ENCODE measurements at places on chromosomes 16 and 17. TPM values are rescaled to one million over a fixed set of nuclear protein-coding genes. Genes with fewer than 3 reads are reported as not detected.
A peak's percentile ranks its signal among the peaks of the same experiment; 100 is the strongest.

DNA sequence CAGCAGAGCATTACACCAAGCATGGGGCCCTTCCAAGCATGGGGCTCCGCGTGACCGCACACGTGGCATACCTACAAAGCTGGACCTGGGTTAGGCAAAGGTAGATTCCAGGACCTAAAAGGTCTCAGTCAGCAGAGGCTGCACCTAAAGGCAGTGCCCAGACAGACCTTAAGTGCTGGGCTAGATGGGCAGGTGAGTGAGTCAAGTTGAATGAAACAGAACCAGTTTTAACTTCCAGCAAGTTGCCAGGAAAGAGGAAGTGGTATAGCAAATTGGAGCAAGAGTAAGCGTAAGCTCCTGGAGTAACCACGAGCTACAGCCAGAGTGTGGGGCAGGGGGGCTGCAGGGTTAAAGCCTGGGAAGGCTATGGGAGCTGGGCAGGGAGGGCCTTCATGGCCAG, 49.5 kb downstream of the SRCIN1 start:
- no peak for DNase-seq

Gene ABCC11
- total RNA-seq, result not detected

Gene MT4
- not detected for total RNA-seq

GRCh38 chr17:76104140-76104895, 731 bp upstream of the EXOC7 start:
- DNase-seq, result no peak

DNA sequence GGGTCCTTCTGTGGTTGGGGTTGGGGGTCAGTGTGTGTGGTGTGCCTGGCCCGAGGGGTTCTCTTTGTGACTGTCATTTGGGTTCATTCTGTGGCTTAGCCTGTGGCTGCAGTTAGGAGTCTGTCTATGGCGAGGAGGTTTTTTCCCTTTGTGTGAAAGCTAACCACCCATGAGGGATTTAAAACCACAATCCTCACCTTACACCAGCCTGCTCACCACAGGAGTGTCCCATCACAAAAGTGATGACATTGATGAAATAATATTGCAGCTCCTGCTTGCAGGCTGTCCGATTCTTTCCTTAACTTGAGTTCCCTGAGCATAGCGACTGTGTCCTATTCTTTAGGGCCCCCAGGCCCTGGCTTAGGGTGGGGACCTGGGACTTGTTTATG, 113.6 kb downstream of the RAP1GAP2 start:
- no peak for DNase-seq

- no peak for DNase-seq
Observed at GRCh38 chr17:72338847-72339790, 218.3 kb downstream of the SOX9 start.

GRCh38 chr17:77451245-77451893, 310.6 kb downstream of the SEC14L1 start:
- peak; percentile 84 for DNase-seq

DNA sequence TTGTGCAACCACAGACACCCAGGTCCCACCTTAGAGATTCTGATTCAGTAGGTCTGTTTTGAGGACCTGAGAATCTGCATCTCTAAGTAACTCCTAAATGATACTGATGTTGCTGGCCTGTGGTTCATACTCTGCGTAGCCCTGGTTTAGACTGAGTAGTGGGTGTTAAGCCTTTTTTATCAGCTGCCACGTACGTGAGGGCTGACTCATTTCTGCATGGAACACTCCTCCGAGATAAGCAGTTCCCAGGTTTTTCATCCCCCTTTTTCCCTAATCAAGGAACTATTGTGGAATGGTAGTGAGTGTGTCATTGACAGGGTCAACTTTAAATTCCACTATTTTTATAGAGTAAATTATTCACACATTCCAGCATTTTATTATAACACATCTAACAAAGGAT, 26.1 kb downstream of the CDRT4 start:
- DNase-seq, result no peak

GRCh38 chr17:79836972-79837887, 2.0 kb downstream of the CBX4 start:
- peak; percentile 97 for DNase-seq

DNA sequence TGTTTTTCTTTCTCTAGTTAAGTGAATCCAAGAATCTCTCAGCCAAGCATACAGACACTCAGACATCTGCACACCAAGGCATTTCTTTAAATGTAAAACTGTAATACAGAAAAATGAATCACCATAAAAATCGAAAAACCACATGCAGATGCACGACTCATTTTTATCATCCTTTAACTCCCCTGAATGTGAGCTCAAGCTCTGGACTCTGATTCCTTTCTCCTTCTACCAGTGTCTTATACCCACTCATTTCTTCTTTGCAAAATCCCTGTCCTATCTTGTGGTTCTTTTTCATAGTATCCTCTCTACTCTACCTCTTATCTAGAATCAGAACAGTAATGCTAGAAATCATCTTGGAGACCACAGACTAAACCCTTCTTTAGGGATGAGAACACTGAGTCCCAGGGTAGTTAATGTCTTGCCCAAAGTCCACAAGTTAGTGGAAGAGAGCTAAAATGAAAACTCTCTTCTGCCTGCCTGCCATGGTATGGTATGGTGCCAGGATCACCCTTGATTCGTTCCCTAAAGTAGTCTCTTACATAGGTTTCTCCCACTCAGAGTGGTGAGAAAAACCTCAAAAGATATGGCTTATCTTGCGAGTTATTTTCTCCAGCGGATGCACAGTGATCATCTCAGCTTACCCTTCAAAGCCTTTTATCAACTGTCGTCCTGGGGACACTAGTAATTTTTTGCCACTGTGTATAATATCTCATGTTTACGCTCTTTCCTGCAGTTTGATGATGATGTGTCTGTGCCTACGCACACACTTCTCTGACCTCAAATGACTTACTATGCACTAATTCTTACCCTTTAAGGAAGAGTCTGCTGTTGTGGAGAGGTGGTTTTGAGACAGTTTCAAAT, 30.2 kb downstream of the BRD7 start:
- no peak for DNase-seq

Gene KRTAP1-1
- not detected for total RNA-seq

DNA sequence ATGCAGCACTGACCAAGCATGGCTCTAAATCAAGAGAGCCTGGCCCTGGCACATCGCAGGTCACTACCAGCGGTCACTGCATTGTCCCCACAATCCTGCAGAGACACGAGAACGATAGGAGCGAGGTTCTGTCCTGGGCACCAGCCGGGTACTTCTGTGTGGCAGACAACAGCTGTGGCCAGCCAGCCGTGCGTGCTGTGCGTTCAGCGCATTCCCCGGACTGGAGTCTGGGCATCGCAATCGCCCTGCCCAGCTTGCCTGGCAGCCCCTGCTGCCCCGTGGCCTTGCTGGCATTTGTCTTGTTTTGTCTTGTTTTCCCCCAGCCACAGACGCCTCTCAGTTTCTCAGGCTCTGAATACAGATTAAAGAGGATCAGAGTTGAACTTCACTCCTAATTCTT, 33.9 kb downstream of the COTL1 start:
- no peak for DNase-seq

- DNase-seq, result no peak
Observed at GRCh38 chr17:8622191-8622590, 8.3 kb downstream of the MYH10 start.

Gene SMPD3
- total RNA-seq, result 0.51 TPM

DNA sequence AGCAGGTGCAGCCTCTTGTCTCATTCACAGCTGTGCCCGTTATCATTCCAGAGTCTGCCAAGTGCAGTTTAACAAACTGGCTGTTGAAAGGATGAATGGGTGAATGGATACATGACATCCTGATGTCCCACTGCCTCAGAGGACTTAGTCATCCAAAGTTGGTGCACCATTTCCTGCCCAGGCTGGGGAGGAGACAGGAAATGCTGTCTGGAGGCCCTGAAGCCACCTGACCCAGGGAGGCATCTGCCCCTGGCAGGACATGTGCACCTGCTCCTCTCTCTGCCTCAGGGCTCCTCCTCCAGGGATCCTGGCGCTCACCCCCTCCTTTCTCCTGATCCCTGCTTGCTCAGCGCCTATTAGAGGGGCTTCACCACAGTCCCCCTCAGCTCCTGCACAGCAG, 1.8 kb upstream of the CD300C start:
- peak; percentile 22 for DNase-seq

GRCh38 chr16:54093281-54093680, 193.3 kb downstream of the IRX3 start:
- DNase-seq, result no peak

DNA sequence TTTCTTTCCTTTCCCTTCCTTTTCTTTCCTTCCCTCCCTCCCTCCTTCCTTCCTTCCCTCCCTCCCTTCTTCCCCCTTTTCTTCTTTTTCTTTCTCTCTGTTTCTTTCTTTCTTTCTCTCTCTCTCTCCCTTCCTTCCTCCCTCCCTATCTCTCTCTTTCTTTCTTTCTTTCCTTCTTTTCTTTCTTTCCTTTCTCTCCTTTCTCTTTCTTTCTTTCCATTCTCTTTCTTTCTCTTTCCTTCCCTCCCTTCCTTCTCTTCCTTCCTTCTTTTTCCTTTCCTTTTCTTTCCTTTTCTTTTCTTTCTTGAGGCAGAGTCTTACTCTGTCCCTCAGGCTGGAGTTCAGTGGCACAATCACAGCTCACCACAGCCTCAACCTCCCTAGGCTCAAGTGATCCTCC, 31.0 kb downstream of the DEXI start:
- no peak for DNase-seq

- DNase-seq, result no peak
Observed at GRCh38 chr16:11163761-11164261, 92.2 kb downstream of the SOCS1 start.

DNA sequence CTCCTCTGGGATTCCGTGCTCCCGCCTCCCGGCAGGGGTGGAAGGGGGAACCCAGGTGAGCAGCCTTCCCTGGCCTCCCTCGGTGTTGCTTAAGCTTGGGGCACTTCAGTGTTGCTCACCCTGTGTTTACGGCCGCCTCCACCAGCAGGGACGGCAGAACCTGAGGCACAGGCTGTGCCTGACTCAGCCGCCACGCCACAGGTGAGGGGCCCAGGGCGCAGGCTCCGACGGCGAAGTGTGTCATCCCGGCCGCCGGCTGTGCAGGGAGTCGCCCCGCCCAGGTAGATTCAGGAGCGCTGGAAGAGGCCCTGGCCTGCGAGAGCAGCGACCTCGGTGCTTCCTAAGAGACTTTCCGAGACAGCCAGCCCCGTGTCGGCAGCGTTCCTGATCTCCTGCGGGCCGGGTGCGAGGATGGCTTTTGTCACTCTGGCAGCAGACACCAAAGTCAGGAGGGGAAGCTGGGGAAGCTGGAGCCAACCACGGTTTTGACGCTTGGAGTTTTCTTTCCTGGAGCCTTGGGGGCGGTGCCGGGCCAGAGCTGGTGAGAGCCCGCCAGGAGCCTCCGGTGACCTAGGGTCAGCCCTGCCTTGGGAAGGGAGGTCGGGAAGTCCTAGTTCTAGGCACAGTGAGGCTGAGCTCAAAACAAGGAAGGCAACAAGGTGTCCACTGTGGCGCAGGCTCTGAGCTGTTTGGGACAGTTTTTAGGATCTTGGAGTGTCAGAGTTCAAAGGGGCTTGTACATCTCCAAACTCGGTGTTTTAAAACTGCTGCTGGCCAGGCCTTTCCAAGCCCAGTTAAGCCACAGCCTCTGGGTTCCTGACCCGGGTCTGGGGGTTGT, 2.1 kb downstream of the GSE1 start:
- DNase-seq, result no peak

GRCh38 chr17:82494236-82495055, 25.1 kb upstream of the FOXK2 start:
- peak; percentile 91 for DNase-seq

- DNase-seq, result peak; percentile 4
Observed at GRCh38 chr16:87233928-87234327, 83.3 kb downstream of the C16orf95 start.

DNA sequence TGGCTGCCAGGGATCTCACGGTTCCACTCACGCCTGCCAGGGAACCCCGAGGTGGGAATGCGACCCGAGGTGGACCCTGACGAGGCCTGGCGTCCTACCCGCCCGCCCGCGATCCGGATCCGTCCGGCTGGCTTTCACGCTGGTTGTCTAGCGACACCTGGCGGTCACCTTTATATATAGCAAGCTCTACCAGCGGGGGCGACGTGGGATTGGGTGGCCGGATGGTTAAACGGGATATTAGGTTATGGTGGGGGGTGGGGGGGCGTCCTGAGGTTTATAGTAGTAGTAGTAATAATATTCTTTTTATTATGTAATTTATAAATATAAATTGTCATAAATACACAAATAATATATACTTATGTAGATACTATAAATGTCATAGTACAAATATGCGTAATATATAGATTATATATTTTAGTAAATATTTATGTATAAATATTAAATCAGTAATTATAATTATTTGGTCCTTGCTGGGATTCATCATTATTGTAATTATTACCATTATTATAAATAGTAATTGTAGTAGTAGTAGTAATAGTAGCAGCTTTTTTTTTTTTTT, 136.9 kb downstream of the KCNJ12 start:
- peak; percentile 82 for DNase-seq

Gene TRAPPC2L
- total RNA-seq, result 34.2 TPM

- no peak for DNase-seq
Observed at GRCh38 chr17:68580236-68580770, 20.9 kb downstream of the FAM20A start.

GRCh38 chr16:17375461-17376304, 95.1 kb downstream of the XYLT1 start:
- DNase-seq, result peak; percentile 40

DNA sequence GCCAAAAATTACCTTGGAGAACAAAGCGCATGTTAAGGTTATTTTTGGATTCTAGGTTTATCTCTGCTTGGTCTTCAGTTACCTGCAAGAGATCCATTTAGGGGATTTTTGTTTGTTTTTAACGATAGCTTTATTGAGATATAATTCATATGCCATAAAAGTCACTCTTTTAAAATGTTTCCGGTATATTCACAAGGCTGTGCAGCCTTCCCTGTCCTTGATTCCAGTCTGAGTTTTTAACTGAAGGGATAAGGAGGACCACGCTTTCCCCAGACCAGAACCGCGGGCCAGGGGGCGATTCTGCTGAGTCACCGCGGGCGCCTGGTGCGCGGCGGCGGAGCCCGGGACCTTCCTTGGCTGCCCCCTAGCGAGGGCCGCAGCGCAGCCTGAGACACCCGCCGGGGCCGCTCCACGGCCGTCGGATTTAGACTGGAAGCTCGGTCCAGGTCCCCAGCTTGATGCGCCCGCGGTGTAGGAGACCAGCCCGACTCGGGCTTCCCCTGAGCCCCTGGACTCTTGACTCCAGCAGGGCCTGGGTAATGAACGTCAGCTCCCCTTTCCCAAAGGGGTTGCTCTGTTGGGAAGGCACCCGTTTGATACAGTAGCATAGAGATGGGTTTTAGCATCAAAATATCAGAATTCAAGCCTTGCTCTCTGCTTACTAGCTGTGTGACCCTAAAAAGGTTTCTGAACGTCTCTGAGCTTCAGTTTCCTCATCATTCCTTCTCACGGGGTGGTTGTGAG, 50.0 kb upstream of the STH start:
- DNase-seq, result peak; percentile 52

DNA sequence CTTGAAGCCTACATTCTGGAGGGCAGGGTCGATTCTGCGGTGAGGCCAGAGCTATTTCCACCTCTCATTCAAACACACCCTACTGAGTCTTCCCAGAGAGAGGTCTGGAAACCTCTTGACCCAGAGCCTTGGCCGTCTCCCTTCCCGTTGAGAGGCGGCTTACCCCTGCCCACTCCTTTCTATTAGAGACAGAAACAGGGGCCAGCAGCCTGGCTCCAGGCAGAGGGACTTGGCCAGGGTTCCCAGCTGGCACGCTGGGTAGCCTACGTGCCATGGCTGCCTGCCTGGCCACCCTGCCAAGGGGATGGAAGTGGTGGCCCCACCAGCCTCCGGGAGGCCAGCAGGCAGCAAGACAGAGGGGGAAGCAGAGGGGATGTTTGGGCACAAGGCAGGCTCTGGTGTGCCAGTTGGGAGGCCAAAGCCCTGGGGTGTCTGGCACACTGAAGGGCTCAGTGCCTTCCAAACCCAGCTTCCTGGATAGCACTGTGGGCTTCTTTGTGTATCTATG, 6.0 kb downstream of the STAC2 start:
- DNase-seq, result no peak

Gene ESRP2
- not detected for total RNA-seq
